Stimulated activated CD8-positive, alpha-beta memory T cell treated with anti-CD3 and anti-CD28 coated beads, Interleukin-15, amount 100 ng/mL, for 1 hour (primary cell): ENCODE measurements at places on chromosomes 12 and 14.

DNA sequence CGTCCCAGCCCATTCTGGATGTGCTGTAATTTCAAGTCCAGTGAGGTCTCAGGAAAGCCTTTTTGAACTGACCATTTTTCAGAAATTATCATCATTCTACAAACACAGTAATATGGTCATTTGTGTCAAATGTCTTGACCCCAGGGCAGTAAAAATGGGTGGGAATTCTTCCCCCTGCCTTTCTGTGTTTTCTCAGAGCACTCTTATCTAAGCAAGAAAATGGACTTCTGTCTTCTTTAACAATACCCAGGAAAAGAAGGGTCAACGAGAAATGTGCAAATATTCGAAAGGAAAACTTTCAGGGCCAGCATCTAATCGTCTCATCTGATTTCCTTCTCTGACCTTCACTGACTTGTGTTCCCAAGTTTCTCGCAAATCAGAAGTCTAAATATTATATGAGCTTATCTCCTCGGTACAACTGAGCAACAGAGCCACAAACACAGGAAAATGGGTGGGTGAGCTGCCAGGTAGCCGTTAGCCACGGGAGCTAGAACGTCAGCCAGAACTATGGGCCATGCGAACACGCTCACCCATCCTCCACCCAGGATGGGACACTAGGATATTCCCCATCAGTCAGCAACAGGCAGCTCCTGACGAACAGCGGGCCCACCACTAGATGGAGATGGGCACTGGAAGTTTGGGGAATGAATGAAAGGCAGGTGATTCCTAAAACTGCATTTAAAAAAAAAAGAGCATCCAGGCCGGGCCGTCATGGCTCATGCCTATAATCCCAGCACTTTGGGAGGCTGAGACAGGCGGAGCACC lies 57.1 kb downstream of the VWF start:
- no peak for DNase-seq

- DNase-seq = no peak
These were observed 376.4 kb upstream of the DDHD1 start for GRCh38 chr14:53529519-53529918.

DNA sequence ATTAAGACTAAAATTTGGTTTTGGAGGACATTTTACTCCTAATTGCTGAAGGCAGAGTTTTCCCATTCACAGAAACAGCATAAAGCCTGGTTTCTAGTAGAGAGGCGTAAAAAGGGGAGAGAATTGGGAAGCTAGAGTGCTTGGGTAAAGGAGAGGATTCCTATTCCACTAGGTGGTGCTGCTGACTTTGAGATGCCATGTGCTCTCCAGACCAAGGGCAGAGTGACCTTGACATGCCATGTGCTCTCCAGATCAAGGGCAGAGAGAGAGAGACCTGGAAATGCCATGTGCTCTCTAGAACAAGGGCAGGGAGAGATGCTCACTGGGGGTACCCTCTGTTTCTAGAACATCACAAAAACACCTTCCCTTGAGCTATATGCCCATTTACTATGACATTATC lies 176.2 kb upstream of the PDZRN4 start:
- no peak for DNase-seq

DNA sequence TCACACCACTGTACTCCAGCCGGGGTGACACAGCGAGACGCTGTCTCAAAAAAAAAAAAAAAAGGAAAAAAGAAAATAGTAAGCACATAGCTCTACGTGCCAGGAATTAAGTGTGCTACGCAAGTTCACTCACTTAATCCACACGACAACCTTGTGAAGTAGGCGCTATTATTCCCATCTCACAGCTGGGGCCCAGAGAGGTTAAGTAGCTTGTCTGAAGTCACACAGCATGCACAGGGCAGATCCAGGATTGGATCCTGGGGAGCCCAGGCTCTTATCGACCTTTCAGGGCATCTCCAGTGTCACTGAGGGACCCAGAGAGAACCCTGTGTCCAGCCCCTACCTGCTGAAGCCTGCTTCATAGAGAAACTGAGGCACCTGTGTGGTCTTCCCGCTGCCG lies 11.9 kb downstream of the DHX37 start:
- DNase-seq = no peak

GRCh38 chr12:113988976-113989375 lies 22.9 kb upstream of the RBM19 start:
- no peak for DNase-seq

DNA sequence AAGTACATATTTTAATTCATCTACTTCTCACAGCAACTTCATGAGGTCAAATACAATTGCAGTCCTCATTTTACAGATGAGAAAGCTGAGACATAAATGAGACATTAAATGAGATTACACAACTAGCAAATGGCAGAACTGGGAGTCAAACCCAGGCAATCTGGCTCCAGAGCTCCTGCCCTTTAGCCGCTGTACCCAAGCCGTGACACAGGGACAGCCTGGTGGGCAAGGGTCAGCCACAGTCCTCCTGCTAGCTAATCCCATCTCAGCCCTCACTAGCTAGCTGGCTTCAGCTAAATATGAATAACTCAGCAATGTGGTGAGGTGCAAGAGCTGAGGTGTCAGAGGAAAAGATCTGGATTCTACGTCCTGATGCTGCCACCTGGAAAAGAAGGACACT lies 54.8 kb downstream of the NINJ2 start:
- no peak for DNase-seq
